H54 (cell line): ENCODE measurements at places on chromosomes 4 and X.

GRCh38 chr4:118265312-118266144, 87.3 kb downstream of the PRSS12 start:
- DNase-seq: no peak

- no peak for DNase-seq
Observed at GRCh38 chr4:174210354-174210753, 73.1 kb downstream of the FBXO8 start.

- no peak for DNase-seq
Observed at GRCh38 chr4:3518511-3518880, 13.7 kb downstream of the LRPAP1 start.

GRCh38 chr4:84799318-84799717, 167.2 kb downstream of the WDFY3 start:
- DNase-seq: no peak

- no peak for DNase-seq
Observed at GRCh38 chr4:171676555-171677215, 136.5 kb upstream of the GALNTL6 start.

- DNase-seq: peak; percentile 41
Observed at GRCh38 chr4:146222313-146222712, 8.0 kb downstream of the REELD1 start.

DNA sequence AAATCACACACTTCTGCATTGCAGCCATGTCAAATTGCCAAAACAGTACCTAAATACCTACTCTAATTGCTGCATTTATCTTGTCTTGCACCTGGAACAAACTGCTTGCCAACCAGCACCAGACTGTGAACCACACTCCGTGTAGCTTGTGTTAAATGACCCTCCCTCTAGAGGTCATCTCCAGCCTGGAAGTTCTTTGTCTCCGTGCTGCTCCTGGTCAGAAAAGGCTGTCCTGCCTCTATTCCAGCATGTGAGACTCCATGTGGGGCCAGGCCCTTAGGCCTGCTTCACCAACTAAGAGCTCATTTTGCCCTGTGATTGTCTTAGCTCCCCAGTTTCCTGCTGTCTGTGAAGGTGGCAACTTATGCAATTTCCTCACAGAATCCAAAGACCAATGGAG, 28.3 kb downstream of the CNGA2 start:
- DNase-seq: no peak

DNA sequence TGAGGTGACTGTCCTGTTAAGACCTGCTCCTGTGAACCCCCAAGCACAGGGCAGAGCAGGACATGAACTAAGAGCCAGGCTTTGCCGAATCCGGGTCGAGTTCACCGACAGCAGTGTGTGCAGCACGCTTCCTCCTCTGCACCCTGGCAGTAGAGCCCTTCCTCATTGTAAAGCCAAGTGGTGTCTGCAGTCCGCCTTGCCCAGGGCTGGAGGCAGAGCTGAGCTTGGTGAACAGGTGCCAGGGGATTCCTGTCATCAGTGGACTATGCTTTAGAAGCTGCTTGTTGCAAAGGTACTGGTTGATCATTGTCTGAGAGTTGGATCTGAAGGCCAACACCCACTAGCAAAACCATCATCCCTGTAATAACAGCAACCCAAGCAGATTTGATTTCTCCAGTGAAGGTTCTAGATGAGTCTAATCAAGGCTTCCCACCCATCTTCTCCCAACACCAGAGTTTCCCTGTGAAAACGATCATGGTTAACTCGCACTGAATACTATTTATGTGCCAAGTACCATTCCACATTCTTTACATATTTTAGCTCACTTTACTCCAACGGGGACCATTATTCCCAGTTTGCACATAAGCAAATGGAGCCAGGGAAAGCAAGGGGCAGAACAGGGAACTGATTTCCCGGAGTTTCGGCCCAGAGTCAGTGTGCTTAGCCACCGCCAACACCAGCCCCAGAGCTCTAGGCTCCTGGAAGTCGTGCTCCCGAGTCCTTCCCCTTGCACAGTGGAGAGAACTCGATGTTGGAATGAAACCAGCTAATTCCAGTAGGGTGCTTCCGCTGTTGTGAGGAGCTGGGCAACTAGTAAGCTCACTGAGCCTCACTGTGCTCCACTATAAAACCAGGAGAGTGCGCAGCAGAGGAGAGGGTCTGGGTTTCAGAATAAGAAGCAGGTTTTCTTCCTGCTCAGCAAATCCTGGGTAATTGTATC, 1.4 kb upstream of the SLC34A2 start:
- no peak for DNase-seq

GRCh38 chr4:7964459-7964858, 24.8 kb upstream of the AFAP1 start:
- DNase-seq: no peak

DNA sequence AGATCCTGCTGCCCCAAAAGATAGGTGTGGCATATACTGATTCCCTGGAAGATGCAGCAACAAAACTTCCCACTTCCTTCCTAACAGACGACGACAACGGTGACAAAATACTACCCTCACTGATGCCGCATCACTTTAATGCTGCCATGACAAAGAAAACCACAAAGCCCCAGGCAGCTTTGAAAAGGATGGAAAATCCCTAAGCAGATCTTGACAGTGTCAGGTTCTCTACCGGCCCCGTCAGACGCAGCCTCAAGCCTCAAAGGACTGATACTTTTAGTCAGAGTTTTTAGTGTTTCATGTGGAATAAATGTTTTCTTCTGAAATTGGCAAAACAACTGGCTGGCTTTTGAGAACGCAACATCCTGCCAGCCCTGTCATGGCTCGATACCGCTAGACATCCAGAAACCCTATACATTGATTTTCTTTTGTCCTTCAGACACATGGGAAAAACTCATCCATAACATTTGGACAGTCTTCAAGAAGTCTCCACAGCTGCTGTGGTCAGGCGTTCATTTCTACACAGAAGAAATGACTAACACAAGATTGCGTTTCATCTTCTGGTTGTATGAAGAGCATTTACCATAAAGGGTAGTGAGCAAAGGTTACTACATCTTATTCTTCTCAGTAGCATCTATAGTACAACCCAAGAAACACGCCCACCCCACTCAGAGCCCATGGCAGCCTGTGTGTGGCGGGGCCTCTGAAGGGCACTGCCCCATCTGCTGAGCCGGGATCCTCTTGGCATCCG, 60.1 kb downstream of the GATB start:
- no peak for DNase-seq

GRCh38 chr4:112120021-112120420, 25.2 kb upstream of the FAM241A start:
- no peak for DNase-seq

- no peak for DNase-seq
Observed at GRCh38 chr4:3305610-3306371, 13.0 kb downstream of the RGS12 start.

DNA sequence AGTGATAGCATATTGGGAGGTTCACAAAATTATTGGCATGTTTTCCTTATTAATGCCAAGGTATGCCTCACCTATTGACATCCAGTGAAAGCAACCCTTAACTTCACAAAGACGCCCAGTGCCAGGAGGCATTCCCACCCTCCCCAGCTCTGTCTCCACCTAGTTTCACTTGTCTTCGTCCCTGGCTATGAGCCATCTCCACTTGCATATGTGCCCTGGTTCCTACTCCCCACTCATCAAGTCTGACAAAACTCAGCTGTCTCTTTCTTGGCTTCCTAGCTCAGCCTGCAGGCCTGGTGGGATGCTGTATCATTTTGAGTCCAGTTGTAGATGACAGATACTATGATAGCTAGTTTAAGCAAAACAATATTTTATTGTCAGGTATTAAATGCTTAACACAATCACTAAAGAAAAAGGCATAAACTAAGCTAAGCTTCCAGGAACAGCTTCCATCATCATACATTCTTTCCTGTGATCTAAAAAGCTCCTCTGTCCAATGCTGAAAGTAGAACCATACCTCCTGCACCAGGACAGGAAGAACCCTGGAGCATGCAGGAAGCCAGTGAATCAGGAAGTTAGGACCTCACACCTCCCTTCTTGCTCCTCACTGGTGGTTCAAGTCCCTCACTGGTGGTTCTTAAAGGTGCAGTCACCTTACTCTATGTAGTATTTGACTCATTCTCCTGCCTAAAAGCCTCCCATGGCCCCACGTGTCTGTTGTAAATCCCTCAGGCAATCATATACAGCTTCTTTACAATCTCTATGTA, 410.3 kb upstream of the RASGEF1B start:
- DNase-seq: no peak

DNA sequence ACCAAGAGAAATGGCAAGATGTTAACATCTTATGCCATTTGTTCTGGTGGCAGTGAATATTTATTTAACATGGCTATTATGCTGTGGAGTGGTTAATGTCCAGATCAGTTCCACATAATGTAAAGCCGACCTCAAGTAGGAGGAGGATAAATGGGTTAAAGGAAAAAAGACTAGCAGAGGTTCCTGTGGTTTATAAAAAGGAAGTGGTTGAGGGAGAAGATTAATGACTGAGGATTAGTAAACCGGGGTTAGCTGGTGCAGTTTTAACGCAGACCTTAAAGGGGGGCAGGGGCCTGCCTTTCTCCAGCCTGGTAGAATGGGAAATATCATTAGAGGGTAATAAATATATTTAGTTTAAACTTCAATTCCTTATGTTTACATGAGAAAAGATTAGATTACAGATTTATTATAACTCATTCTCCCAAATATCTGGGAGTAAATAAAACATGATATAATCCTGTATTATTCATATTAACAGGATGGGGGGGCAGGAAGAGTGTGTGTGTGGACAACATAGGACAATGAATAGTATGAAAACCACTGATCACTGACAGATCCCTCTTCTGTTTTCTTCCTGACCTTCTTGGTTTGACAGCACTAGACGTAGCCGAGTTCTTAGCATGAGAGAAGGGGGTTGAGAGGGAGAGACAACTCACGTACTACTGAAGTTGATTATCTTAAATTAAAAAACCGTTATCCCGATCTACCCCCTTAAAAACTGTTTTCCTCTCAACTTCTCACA, 124.1 kb upstream of the LIMCH1 start:
- no peak for DNase-seq

DNA sequence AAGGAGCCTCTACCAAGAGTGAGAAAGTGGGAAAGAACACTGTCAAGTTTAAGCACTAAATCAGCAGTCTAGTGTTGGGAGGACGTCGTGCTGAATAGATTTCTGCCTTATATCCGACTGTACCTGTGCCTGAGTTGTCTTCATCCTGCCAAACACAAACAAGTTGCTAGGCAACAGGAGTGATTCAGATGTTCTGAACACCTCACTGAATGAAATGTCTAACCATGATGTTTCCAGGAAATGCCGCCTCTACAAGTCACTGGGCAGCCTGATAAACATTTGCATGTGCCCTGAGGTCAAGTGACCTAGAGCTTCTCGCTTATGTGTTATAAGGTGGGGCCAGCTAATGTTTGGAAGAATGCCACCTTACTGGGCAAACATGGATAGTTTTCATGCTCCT, 37.9 kb downstream of the SGMS2 start:
- peak; percentile 6 for DNase-seq

- DNase-seq: no peak
Observed at GRCh38 chrX:154334496-154334895, 38.9 kb downstream of the TKTL1 start.

- no peak for DNase-seq
Observed at GRCh38 chr4:154868414-154869194, 87.5 kb downstream of the RBM46 start.

DNA sequence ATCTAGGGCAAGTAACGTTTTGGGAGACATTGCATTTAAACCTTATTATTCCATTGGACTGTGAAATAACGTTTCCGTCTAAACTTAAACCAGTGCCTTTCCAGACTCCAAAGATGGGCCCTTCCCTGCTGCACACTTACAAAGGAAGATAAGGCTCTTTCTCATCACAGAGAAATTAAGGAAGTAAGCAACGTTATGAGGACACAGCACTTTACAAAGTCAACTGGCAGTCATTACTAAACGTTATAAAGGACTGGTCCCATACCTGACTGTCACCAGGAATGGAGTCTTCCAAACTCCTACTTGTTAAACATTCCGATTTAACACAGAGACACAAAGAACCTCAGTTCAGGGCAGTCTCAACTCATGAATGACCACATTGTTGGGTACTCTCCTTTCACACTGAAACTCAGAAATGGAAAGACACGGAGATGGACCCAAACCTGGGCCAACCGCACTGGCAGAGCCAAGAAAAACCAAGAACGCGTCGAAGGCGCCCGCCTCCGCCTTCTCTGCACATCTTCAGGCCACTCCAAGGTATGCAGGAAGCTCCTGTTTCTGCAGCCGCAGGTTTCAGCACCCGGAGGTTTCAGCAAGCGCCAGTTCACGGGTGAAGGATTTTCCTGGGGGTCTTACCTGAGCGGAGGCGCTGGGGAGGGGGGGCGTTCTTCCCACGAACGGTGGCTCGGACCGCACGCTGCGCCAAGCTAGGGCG, 670 bp downstream of the PAPSS1 start:
- peak; percentile 15 for DNase-seq

GRCh38 chr4:87363552-87363951, 27.4 kb downstream of the HSD17B11 start:
- DNase-seq: no peak

GRCh38 chr4:118825799-118826198, 10.1 kb downstream of the SEC24D start:
- DNase-seq: no peak

GRCh38 chrX:149467920-149468319, 37.2 kb downstream of the IDS start:
- no peak for DNase-seq

DNA sequence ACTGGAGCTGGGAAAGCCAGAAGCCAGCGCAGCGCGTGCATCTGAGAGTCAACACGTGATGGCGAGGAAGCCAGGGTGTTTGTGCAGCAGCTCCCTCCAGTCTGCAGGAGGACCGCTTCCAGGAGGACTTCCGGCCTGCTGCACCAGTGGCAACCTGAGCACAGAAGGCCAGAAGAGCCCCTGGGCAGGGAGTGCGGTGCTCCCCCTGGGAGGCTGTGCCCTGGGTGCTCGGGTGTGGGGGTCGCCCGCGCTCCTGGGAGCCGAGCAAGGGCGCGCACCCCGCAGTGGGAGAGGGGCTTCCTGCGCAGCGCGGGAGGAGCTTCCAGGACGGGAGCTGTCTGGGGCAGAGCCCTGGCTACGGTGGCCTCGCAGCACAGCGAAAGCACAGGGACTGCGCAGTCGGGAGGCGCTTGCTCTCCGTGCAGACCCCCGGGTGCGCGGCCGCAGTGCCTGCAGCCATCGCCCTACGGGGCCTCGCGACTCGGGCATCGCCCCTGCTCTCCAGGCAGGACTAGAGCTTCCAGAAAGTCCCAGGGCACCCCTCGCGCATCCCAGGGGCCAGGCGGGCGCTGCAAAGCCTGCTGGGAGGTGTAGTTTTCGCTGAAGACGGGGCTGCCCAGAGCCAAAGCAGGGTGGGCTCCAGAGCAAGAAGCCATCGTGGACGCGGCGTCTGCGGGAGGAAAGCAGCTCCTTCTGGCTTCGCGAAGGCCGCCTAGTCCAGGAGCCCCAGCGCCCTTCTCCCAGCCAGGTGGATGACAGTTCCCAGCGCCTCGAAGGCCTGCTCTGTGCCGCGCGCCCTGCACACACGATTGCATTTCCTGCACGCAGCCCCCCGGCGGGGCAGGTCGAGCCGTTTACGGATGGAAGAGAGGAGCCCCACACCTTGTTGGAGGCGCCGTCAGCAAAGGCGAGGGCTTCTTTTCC, 24.1 kb upstream of the WFS1 start:
- no peak for DNase-seq

- peak; percentile 6 for DNase-seq
Observed at GRCh38 chr4:158535130-158535614, 13.5 kb downstream of the RXFP1 start.
